Stomach (tissue), 19 donors: ENCODE measurements at places on chromosomes 12 and 14. TPM values are rescaled to one million over a fixed set of nuclear protein-coding genes. Genes with fewer than 3 reads are reported as not detected.

Gene PAPLN
- total RNA-seq, result 53.1 TPM

- no peaks in the 10 kb centered on the region for H3K36me3 ChIP-seq
- H3K4me1 ChIP-seq, result no peaks in the 10 kb centered on the region
- H3K27ac ChIP-seq, result no peak overlapping the region
- no peak overlapping the region for H3K4me3 ChIP-seq
Measured at GRCh38 chr14:95776798-95777534, 63.0 kb upstream of the TCL1A start.

DNA sequence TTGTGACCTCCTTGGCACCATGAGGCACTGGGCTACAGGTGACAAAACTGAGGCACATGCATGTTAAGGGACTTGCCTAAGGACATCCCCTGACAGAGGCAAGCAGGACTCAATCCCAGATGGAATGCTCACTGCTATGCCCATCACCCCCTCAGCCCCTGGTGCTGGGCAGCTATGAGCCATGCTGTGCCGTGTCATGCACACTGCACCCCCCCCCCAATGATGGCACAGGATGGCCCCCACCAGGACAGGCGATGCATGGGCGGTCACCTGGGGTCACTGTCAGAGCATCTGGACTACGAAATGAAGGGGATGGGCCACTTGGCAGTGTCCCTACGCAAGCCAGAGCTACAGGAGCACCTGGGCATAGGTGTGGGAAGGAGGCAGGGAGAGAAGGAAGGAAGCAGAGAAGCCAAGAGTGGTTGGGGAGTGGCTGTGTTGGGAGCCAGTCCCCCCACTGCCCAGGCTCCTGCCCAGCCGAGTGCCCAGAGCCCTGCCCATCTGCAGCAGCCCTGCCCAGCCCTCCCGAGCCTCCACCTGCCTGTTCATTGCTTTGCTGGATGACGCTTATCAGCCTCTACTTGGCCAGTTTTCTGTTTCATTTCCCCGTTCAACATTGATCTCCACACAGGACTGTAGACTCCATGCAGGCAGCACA lies 84.9 kb upstream of the DIO3 start:
- H3K4me1 ChIP-seq, result peaks cover 28% of the 10 kb centered on the region
- no peak overlapping the region for H3K4me3 ChIP-seq
- H3K27ac ChIP-seq, result peak overlapping the region; percentile 72
- H3K36me3 ChIP-seq, result no peaks in the 10 kb centered on the region
- H3K27me3 ChIP-seq, result peaks cover 6% of the 10 kb centered on the region
- DNase-seq, result no peak

Gene RBP5
- total RNA-seq, result not detected

GRCh38 chr14:33611405-33612196 lies 339.3 kb downstream of the EGLN3 start:
- H3K4me3 ChIP-seq, result no peak overlapping the region
- no peak overlapping the region for H3K27ac ChIP-seq
- no peak for DNase-seq
- no peaks in the 10 kb centered on the region for H3K4me1 ChIP-seq
- no peaks in the 10 kb centered on the region for H3K36me3 ChIP-seq
